ENCODE measurements at places on chromosomes 11 and 22. TPM values are rescaled to one million over a fixed set of nuclear protein-coding genes. Genes with fewer than 3 reads are reported as not detected.
A peak's percentile ranks its signal among the peaks of the same experiment; 100 is the strongest.

DNA sequence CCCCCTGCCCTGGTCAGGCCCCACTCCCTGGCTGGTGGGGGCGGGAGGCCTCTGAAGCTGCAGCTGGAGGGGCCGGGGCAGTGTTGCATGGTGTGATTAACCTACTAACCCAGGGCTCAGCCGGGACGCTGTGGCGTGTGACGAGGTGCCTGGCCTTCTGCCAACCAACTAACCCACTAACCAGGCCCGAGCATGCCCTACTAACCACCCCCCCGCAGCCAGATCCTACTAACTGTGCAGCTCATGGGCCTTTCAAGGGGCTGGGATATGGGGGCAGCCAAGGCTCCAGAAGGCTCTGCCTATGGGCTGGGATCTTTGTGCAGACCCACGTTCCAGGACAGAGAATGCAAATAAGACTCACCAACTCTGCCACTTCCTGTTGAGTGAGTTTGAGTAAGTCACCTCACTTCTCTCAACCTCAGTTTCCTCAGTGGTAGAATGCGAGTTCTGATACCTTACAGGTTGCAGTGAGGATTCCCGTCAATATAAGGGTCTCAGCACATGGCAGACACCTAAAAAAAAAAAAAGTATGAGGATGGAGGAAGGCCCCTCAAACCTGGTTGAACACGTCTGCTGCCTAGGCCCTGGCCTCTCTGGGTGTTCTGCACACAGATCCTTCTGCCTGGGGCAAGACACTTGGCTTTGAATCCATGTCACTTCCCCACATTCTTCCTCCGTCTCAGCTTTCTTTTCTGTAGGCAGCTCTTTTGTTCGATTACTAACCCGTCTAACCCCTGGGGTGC, 14.1 kb downstream of the MIAT start:
- peak; percentile 68 for DNase-seq

DNA sequence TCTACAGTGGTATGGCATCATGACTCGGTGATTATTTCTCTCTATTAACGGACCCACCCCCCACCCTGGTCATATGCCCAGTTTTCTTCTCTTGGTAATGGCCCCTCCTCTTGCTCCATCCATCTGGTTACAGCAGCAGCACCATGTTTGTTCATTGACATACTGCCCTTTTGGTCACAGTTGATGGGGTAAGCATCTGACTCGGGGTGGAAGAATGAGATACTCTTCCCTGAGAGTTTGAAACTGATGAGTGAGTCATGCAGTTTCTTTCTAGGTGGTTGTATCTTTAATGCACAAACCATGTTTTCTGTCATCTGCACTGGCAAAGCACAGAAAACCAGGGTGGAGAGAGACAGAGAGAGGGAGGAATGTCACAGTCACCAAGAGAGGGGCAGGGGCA, 126.0 kb downstream of the SYN3 start:
- no peak for DNase-seq

DNA sequence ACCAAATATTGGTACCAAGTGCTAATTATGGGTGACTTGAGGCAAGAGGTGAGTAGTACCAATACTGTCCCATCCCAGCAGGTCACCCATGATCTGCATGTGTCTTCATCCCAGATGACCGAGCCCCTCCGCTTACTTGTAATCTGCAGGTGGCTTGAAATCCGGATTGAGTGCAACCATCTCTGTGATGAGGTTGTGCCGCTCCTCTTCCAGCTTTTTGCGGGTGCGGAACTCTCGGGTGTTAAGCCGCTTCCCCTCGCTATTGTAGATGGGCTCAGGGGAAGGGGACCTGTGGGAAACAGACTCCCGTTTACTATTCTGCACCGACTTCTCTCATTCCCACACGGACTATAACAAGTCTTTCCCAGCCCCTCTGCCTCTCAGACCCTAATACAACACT, 8.2 kb downstream of the SF1 start:
- DNase-seq: peak; percentile 40

DNA sequence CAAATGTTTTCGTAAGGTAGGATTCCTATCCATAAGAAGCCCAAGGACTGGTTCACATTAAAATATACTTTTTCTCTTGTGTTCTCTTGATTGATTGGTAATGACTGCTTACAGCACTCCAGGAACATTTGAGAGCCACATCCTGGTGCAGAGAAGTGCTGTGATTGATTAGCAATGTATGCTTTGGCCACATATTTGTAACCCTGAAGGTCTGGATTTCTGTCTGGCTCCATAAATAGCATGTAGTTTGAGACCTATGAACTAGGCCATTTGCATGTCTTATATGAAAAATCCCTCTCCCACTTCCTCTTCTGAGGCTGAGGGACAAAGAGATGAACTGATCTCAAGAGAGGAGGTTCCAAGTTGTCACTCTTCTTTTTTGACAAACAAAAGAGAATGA, 49.3 kb upstream of the CD44 start:
- DNase-seq: no peak

The SHANK3 gene
- 4.2 TPM for polyA plus RNA-seq

- DNase-seq: no peak
Observed at GRCh38 chr11:82046778-82047177, 686.9 kb downstream of the FAM181B start.

- DNase-seq: no peak
Observed at GRCh38 chr11:73236205-73236765, 18.2 kb downstream of the P2RY2 start.

Measured in psoas muscle (tissue), 8 donors.